ENCODE measurements at places on chromosomes 3 and 15.

DNA sequence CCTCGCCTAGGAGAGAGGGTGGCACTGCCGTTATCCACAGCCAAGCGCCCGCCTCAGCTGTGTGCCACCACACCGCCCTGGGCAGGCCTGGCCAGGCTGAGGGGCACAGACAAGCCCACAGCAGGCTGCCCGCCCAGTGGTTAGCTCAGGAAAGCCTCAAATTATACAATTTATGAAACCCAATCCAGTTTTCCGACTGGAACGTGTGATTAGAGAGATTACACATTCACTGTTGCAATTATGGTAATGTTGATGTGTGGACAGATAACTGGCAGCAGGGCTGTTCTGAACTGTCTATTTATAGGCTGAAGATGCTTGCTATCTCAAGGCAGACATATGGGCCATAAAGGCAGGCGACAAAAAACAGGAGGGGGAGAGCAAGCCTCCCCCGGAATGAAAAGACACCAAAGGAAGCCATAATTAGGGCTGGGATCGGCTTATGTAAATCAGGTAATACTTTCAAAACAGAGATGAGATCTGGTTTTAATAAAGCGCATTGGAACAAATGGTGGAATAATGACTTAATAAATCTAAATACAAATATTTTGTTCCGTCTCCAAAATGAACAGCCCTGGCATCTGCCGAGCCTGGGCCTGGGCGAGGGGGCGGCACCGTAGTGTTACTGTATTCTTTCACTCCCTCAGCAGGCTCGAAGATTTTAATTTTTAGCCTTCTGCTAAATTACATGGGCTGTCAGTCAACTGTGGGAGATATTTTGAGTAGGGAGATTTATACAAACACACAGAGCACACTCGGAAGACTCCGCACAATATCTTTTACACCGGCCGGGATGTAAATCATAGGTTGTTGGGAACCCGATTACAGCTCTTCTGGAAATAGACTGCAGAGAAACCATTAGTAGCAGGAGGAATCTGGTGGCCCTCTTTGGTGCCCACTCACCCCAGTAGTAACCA lies 103.1 kb upstream of the TLE3 start:
- DNase-seq: no peak

- peak; percentile 17 for DNase-seq
Observed at GRCh38 chr3:3801494-3801841, 2.2 kb downstream of the LRRN1 start.

DNA sequence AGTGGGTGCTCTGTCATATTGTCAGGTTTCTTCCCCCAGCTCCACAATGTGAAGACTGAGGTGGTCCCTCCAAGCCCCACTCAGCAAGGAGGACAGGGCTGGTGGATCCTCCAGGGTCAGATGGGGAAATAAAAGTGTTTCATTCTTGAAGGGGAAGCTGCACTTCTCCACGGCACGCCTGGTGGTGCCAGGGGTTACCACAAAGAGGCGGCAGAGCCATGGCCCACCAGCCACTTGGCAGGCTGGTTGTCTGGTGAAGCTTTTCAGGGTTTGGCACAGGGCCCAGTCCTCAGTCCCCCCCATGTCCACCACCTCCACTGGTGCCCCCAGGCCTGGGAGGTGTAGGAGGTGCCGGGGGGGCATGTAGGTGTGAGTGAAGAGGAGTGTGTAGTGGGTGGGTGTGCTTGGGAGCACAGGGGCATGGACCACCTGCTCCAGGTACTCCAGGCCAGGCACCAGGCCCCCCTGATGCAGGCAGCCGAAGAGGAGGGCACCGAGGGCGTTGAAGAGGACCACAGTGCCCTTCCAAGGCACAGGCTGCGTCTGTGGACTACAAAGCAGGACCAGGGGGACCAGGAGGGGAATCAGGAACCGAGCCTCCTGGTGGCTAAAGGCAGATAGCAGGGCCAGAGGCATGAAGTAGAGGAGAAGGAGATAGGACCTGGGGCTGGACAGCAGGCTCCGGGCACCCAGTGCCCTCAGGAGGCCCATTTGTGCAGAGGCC lies 5.0 kb upstream of the NCBP2 start:
- DNase-seq: no peak

GRCh38 chr15:48084759-48085590 lies 35.8 kb upstream of the SLC24A5 start:
- DNase-seq: no peak

- no peak for DNase-seq
Observed at GRCh38 chr15:88403351-88403791, 63.8 kb downstream of the MRPL46 start.

DNA sequence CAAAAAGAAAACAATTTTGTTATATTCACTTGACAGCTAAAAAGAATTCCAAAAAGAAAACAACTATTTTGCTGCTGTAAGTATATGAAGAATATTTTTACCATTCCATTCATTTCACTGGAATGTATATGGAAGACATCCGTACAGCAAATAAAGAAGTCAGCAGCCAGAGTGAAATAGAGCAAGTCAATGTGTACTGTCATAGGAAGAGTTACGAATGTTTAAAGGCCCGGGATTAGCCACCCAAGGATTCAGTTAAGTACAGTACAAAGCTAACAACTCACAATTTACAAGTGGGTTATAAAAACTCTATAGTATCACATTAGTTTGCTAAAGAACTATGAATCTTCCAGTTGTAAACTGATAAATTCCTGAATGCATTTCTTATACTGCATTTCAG lies 14.4 kb upstream of the XXYLT1 start:
- DNase-seq: no peak

DNA sequence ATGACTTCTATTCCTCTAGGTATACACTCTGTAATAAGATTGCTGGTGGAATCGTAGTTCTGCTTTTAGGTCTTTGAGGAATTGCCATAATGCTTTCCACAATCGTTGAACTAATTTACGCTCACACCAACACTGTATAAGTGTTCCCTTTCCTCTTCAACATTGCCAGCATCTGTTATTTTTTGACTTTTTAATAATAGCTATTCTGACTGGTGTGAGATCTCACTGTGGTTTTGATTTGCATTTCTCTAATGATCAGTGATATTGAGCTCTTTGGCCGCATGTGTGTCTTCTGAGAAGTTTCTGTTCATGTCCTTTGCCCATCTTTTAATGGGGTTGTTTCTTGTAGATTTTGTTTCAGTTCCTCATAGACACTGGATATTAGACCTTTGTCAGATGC lies 12.8 kb downstream of the NXPE3 start:
- DNase-seq: no peak

Measured in neural crest cell (in vitro differentiated cells).